ENCODE measurements at places on chromosomes 2 and 18. TPM values are rescaled to one million over a fixed set of nuclear protein-coding genes. Genes with fewer than 3 reads are reported as not detected.

The ITGA4 gene
- total RNA-seq = 33.6 TPM

GRCh38 chr2:215590010-215590745 lies 154.3 kb upstream of the FN1 start:
- no peak for DNase-seq

GRCh38 chr2:160666154-160667060 lies 172.8 kb upstream of the RBMS1 start:
- no peak for DNase-seq

GRCh38 chr2:140502951-140503630 lies 1627.7 kb downstream of the LRP1B start:
- no peak for DNase-seq

DNA sequence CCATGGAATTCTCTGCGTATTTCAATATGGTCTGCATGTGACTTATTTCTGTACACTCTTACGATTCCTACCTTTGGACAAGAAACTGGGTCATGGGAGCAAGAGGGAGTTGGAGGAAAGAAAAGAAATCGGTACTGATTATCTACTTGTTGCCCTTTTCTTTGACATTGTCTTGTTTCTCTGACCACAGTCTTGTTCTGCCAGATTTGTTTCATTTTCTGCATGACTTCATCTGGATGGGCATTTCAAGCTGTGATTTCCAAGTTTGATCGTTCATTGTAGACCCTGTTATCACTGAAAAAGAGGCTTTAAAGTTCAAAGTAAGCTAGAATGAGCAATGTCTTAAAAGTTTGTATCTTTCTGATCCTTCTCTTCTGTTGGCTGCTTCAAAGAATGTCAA lies 2186.3 kb upstream of the CELF4 start:
- DNase-seq = no peak

DNA sequence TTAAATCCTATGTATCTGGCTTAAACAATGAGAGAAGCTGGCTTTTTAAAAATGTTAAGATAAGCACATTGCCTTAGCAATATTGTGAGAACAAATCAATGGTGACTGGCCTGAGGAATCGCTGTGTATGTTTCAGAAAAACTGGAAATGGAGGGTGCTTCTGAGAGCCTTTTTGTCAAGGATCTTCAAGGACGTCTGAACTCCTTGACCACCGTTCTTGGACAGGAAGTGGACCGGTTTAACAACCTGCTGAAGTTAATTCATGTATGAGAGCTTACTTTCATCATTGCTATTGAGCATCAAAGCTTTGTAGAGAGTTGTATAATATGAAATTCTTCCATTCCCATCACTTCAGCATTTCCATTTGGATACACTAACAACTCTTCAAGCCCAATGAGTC lies 72.6 kb downstream of the TRABD2A start:
- DNase-seq = no peak

The SDC1 gene
- total RNA-seq = 0.66 TPM

The ARHGEF4 gene
- 0.58 TPM for total RNA-seq

The LTBP1 gene
- 0.21 TPM for total RNA-seq

The DSC3 gene
- not detected for total RNA-seq

- no peak for DNase-seq
These were observed 83.4 kb upstream of the NARS1 start for GRCh38 chr18:57705011-57705410.

DNA sequence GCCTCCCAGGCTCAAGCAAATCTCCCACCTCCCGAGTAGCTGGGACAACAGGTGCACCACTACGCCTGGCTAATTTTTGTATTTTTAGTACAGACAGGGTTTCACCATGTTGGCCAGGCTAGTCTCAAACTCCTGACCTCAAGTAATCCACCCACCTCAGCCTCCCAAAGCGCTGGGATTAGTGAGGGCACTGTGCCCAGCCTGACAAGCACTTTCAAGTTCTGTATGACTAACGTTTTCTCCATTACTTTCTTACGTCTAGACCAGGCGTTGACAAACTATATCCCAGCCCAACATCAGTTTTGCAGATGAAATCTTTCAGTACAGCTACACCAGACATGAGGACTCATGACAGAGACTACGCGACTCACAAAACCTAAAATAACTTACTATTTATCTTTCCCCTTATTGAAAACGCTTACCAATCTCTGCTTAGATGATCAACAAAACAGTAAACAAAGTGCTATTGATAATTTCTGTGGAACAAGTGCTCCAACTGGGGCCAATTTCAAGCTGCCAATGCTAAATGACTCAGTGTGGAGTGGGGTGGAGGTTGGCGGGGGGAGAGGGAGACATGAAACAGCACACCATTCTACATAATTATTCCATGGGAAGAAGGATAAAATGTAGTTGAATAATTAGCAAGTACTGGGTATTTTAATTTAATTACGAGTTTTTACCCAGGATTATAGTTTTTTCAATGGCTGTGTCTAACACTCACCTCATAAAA lies 59.1 kb downstream of the SAP130 start:
- DNase-seq = no peak

DNA sequence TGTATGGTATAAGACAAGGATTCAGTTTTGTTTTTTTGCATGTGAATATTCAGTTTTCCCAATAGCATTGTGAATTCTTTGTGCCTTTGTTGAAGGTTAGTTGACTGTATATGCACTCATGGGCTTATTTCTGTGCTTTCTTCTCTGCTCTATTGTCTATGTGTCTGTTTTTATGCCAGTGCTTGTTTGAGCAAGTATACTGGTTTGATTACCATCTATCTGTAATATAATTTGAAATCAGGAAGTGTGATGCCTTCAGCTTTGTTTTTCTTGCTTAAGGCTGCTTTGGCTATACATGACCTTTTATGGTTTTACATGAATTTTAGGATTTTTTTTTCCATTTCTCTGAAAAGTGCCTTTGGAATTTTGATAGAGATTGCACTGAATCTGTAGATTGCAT lies 23.5 kb downstream of the COLEC11 start:
- DNase-seq = no peak

The MOCOS gene
- total RNA-seq = 0.05 TPM

The TTN gene
- total RNA-seq = 0.45 TPM

The TMEM169 gene
- total RNA-seq = 0.53 TPM

GRCh38 chr2:181823405-181823804 lies 68.1 kb upstream of the ITPRID2 start:
- DNase-seq = no peak

The CXCR1 gene
- not detected for total RNA-seq

DNA sequence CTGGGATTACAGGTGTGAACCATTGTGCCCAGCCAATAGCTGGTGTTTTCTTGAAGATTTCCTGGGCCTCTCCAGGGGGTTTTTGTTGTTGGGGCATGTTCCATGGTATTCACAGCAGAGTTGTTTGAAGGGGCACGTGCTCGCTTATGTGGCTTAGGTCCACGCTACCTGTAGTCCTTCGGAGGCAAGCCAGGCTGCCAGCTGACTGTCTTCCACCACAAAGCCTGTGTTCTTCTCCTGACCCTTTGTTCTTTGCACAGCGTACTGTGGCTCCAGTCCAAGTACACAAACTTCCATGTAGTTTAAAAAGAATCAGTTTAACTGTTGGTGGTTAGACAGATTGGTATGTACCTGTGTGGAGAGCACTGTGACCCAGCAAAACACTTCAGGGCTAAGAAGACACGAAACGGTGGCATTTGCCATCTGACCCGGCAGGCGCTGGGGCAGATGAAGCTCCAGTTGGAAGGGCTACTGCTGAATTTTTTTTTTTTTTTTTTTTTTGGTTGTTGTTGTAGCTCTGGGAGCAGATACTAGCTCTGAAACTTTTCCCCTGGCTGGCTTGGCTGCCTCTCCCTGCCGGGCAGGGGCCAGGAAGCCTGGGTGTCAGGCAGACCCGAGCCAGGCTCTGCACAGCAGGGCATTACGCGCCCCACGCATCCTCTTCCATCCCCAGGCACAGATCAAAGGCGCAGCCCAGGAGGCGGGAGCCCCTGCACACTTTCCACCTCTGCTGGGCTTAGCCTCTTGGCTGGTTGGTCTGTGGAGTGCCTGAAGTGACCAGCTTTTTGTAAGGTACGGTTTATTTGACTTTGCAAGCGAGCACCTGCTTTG lies 5.7 kb downstream of the GREB1 start:
- no peak for DNase-seq

GRCh38 chr2:16745466-16745865 lies 79.8 kb upstream of the CYRIA start:
- no peak for DNase-seq

The MARCO gene
- 0.22 TPM for total RNA-seq

The C18orf54 gene
- total RNA-seq = 3.4 TPM

GRCh38 chr18:48488388-48488850 lies 50.4 kb upstream of the CTIF start:
- no peak for DNase-seq

The KYNU gene
- 1.1 TPM for total RNA-seq

GRCh38 chr2:221485503-221485870 lies 86.6 kb downstream of the EPHA4 start:
- no peak for DNase-seq
